ENCODE measurements at places on chromosomes 2 and 18.

- DNase-seq = peak; percentile 58
These were observed 1.8 kb downstream of the KIF5C start for GRCh38 chr2:148876595-148877402.

GRCh38 chr2:85707304-85707703, 13.1 kb downstream of the GNLY start:
- DNase-seq = peak; percentile 43

DNA sequence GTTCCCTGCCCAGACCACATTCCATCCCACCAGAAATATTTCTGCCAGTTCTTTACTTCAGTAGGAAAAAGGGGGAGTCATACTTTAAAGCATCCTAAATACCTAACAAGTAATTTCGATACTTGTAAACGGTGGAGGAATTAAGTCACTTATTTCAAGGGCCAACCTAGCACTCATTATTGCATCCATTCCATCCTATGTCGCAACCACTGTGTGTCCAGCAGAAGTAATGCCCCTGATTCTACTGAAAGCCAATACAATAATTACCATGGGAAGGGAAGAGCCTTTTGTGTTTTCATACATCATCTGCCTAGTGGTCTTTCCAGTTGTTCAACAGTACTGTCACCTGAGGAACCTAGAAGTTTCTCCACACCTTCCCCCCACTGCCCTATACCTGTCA, 12.5 kb downstream of the SERPINB8 start:
- no peak for DNase-seq

- no peak for DNase-seq
These were observed 2.9 kb downstream of the RND3 start for GRCh38 chr2:150484461-150485021.

- DNase-seq = no peak
These were observed 182.1 kb upstream of the ZEB2 start for GRCh38 chr2:144702051-144702450.

DNA sequence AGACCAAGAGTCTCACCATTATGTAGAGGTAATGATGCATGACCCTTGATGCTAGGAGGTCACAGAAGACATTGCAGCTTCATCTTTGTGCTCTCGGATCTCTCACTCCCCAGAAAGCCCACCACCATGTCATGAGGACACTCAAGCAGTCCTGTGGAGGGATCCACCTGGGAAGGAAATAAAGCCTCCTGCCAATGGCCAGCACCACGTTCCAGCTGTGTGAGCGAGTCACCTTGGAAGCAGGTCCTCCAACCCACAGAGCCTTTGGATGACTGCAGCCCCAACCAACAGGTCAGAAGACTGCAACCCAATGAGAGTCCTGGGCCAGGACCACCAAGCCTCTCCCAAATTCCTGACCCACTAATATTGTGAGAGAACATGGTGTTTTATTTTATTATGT, 38.4 kb downstream of the CYP26B1 start:
- no peak for DNase-seq

Data from NCI-H524 (cell line).